ENCODE measurements at places on chromosomes 11 and 22.

DNA sequence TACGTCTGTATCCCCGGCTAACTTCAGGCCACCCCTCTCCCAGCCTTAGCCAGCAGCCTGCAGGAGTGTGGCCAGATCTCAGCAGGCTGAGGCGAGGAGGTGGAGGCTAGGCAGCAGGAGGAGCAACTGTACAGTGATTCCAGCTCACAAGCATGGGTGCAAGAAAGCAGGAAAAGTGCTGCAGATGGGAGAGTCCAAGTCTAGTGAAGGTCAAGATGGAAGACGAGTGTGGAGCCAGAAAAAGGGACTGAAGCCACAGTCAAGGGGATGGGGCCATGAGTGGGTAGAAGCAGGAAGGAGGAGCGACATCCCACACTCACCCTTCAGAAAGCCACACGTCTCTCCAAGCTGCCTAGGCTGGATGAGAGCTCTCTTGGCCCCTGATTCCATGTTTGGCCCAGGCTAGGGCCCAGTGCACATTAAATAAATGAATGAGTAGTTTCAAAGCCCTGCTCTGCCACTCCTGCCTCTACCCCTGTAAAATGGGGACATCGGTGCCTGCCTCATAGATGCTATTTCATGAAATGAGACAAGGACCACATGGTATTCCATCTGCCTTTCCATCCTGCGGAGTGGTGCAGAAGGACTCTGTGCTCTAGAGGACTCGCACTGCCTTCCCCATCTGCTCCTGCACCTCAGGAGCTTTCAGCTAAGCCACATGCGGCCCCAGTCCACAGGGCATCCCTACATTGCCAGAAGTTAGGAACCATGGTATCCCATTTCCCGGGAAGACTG, 2.9 kb downstream of the YDJC start:
- no peak for DNase-seq

GRCh38 chr11:11152877-11153276, 200.2 kb downstream of the CSNK2A3 start:
- DNase-seq, result no peak

- DNase-seq, result peak; percentile 28
These were observed 94.3 kb upstream of the BMAL1 start for GRCh38 chr11:13183094-13183825.

GRCh38 chr11:115050756-115051155, 372.4 kb downstream of the NXPE2 start:
- DNase-seq, result no peak

DNA sequence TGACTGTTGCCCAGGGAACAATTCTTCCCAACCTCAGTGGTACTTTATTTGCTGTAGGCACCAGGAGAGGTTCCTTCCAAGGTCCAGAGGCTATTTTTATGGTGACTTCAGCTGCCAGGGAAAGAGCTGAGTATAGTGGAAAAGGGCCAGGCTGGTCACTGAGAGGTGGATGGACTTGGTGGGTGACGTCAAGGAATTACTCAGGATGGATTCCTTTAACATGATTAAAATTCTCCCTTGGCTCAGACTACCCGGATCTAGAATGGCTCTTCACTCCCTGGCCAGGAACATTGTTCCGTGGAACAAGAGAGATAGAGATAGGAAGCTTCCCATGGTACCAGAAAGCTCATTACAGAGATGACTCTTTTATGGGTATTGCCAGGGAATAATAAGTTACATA, 8.7 kb upstream of the CALCA start:
- no peak for DNase-seq

All from NCI-H146 (cell line).